Stimulated activated CD4-positive, alpha-beta T cell treated with anti-CD3 and anti-CD28 coated beads, TNF-alpha, amount 100 ng/mL, for 48 hours (primary cell): ENCODE measurements at places on chromosomes 6 and 20.

DNA sequence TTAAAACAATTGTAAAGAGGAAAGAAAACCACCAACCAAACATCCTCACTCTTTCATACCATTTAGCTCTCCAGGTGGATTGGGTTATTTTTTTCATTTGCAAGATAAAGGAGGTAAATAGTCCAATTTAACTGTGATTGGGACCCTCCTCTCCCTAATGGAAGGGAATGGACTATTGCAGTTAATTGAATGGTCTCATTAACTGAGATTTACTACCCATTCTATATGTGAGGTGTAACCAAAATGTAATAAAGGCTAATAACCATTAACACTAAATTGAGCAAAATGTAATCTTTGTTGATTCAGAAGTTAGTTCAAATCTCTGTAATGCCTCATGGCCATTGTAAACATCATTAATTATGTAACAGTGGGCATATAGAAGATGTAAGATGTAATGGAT is 105.0 kb downstream of the KLHL32 start:
- no peak for DNase-seq

DNA sequence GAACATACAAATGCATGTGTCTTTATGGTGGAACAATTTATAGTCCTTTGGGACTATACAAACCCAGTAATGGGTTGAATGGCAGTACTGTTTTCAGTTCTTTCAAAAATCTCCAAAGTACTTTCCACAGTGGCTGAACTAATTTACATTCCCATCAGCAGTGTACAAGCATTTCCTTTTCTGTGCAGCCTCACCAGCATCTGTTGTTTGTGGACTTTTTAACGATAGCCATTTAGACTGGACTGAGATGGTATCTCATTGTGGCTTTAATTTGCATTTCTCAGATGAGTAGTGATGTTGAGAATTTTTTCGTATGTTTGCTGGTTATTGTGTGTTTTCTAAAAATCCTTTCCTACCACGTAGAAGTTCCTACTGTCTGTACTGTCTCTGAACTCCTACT is 327.2 kb upstream of the ZFP64 start:
- DNase-seq, result no peak

DNA sequence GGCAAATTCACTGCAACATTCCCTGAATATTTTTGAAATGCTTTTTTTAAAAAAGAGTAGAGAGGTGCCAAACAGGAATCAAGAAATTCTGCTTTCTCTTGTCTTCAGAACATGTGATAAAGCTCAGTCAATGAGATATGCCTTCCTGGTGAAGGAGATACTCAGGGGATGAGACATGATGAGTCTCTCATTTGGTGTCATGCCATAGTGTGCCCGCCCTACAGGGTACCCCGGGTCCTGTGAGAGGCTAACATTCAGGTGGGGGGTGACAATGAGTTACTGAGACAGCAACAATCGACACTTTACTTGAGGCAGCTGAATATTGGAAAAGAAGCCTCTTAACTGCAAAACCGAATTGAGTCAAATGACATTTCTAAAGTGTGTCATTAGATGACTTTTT is 6.7 kb downstream of the CCR6 start:
- no peak for DNase-seq

DNA sequence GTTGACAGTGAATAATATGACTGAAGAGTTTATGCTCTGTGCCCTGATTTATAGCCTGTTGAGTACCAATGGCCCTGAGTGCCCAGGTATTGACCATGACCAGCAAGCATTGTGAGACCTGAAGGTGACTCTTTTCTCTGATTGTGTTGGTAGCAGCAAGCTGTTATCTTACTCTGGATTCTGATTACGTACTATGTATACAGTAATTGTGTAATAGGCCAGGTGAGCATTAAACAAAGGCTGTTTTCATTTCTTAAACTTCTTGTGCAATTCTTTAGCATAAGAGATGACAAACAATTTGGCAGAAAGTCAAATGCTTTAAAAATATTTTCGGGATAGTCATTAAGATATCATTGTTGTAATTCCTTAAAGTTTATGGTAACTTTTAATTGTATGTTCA is 111.7 kb upstream of the PTPRK start:
- DNase-seq, result no peak

DNA sequence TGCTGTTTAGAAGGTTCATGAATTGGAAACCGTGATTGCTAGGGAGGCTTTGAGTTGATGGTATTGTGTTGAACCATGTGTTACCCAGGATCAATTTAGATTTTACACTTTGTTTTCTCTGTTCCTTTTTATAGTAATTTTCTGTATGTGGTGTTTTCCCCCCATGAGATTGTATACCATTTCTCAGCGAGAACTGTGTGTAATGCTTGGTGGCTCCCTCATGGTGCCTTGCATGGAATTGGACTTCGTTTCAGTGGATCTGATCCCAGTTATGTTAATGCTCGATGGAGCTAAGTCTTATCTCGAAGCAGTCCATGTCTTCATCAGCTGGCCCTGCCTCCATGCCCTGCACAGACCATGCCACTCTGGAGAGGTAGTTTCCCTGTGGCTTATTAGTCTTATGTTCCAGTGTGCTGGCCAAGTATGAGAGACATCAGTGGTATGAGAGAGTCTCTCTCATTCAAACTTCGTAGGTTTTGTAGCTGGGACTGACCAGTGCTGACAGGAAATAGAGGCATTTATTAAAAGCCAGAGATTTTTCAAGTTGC is 18.7 kb downstream of the PTPN1 start:
- no peak for DNase-seq

DNA sequence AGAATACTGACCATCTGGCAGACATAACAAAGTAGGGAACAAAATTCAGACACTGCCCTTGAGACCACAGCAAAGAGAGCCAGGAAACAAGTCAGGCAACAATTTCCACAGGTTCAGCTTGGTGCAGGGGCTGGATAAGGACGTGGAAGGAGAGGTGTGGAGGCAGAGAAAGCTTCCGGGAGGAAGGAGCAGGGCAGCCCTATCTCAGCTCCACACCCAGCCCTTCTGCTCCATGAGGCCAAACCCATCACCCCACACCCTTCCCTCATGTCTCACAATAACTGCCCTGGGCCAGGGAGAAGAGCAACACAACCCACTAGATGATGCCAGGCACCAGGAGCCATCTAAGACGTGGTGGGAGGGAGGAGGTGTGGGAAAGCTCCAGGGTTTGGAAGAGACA is 5.8 kb downstream of the SNHG17 start:
- no peak for DNase-seq

DNA sequence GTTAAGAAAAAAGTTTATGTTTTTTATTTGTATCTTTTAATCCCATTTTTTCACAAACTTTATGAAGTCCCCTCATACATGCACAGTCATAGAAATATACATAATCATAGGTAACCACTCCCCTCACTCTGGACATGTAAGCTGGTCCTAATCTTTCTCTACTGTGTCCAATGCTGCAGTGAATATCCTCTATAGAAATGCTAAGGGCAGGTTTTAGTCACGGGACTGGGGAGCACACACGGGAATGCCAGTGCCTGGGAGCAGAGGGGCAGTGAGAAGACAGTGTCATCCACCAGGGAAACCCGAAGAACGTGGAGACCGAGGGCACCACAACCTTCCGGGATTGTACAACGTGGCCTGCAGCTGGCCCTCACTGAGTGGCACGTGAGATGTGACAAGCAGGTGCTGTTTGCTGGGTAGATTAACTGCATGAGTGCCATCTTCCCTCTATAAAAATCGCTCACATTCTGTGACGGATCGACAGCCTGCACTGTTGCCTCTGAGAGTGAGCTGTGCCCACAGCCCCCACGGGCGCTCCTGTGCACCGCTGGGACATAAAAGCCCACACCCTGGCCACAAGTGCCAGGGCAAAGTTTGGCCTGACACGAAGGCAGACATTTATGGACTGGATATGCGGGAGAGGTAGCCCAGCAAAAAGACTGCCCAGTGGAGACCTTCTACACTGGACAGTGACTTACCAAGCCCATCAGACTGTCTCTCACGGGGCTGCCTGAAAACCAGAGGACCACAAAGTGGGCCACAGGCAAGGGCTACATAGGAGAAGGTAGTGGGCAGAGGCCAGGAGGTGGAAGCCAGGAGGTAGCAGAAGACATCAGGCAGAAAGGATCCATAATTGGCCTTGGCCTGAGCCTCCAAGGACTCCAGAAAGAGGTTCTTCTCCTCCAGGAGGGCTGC is 63.2 kb downstream of the FGD2 start:
- no peak for DNase-seq

DNA sequence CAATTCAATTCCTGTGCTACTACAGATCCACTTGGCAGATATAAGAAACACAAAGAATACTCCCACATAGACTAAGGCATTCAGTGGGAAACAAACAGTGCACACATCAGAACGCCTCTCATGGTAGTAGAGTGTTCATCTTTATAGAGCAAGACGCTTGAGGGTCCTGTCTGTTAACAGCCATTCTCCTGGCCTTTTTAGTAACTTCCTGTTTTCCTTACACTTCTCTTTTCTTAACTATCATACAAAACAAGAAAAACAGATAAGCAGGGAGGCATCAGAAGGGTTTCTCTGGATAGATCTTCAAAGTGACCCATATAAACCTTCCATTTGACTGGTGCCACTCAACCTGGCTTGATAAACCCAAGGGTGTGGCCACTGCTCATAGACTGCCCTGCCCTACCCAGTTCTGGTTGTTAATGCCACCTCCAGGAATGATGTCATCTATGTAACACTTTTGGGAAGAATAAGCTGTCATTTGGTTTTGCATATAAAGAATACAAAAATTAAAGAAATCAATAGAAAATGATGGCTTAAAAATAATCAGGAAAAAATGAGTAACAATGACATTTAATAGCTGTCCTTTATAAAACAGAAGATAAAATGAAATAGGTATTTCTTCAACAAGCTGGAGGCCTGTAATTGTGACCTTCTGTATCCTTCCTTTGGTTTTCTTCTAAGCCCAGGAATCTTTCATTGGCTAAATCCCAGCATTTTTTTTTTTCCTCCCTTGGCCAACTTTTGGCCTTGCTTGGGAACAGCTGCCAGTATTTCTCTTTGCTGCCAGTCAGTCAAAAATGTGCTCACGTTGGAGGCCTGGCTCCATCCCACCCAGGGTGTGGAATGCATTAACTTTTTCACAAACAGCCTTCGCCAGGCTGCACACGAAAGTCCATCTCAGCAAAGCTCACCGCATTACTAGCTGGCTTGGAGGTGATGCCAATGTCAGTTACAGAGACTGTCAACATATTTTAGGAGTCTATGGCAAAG is 103.5 kb downstream of the GJA10 start:
- no peak for DNase-seq

DNA sequence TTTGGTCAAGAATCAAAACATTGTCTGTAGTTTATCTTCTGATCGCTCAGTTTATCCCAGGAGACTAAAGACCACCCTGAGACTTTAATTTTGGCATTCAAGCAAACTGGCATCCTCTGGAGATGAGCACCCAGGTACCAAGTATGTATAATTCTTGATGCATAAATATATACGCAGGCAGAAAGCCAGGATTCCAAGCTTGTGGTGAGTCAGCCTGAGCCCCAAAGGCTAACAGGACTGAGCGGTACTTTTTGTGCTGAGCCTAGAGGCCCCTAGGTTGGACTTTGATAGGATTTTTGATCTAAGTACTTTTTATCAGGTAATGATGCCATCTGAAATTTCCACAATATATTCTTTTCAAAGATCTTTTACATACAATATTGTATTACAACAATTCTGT is 301.3 kb downstream of the TFAP2B start:
- DNase-seq, result no peak

DNA sequence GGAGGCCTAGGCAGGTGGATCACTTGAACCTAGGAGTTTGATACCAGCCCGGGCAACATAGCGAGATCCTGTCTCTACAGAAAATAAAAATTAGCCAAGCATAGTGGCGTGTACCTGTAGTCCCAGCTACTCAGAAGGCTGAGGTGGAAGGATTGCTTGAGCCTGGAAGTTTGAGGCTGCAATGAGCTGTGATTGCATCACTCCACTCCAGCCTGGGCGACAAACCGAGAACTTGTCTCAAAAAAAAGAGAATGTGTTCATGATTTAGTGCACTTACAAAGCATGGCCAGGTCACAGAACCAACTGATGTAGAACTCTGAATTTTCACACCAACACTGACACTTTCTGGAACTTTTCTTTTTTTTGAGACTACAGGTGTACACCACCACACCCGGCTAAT is 182.7 kb downstream of the ZFP64 start:
- DNase-seq, result no peak

DNA sequence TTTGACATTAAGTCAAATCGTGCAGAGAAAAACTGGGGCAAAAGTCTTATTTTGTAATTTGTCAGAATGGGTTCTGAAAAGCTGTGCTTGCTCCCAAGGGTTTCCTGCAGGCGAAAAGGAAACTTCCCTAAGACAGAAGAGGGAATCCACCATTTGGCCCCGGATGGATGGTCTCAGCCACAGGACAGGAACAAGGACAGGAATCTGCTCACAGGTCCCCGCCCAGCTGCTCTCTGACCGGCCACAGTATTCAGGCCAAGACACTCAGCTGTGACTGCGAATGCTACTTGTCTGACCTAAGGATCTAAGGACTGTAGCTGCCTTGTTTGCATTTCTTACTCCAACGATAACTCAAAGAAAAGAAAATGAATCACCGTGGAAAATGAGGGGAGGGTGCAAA is 197.0 kb downstream of the BMP7 start:
- DNase-seq, result no peak

- DNase-seq, result peak; percentile 19
Measured at GRCh38 chr6:69866351-69866769, at the start of gene COL19A1. Gene COL19A1, plus strand, starts transcription at chr6:69866556. Its CDS starts 13,012 bp downstream, at chr6:69879568.

DNA sequence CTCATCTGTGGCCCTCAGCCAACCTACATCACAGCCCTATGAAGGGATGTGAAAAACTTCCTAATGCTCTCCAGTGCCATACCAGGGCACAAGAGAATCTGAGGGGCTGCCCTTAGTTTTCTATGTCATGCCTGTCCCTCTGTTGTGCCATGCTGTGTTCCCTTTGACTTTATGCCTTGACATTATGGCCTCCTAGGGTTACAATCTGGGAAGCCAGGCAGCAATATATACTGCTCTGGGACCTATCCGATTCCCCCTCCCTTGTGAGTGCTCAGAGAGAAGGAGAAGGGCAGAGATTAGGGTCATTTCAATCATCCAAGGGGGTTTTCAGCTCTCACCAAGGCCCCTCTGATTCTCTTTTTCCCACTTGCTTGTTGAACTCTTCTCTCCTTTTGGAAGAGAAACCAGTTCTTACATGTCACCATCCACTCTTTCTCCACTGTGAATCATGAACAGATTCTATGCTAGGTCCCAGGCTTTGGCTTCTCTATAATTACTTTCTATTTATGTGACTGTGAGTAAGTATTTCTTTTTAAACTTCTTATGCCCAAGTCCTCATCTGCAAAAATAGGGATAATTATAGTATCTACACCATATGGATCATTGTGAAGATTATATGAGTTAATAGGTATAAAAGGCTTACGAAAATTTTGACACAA is 14.2 kb upstream of the FRK start:
- no peak for DNase-seq

DNA sequence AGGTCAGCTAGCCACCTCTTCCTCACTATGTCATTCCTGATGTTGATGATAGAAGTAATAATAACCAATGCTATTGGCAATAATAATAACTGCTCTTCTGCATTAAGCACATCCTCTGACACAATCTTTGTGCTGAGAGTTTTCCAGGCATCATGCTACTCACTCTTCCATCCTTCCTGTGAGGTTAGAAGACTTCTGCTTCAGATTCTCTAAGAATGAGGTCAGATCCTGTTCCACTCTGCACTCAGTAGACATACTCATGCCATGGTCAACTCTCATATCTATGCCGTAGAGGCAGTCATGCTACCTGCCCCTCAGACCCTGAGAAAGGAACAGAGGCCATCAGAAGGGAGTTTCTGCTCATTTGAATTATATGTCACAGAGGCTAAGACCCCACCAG is 98.1 kb upstream of the TOP1 start:
- DNase-seq, result no peak
